ENCODE measurements at places on chromosomes 11 and 22.

GRCh38 chr11:109153836-109154235, 268.2 kb upstream of the C11orf87 start:
- DNase-seq, result no peak

- DNase-seq, result no peak
These were observed 608.9 kb downstream of the NTM start for GRCh38 chr11:131979364-131979763.

DNA sequence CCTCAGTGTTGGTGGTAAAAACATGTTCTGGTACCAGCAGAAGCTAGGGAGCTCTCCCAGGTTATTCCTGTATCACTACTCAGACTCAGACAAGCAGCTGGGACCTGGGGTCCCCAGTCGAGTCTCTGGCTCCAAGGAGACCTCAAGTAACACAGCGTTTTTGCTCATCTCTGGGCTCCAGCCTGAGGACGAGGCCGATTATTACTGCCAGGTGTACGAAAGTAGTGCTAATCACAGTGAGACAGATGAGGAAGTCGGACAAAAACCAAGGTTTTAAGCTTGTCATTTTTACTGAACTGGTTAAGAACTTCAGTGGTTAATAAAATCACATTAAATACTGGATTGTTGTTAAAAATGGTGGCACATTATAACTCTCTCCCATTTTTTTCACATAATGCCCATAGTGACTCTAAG, 42.6 kb upstream of the VPREB1 start:
- no peak for DNase-seq

DNA sequence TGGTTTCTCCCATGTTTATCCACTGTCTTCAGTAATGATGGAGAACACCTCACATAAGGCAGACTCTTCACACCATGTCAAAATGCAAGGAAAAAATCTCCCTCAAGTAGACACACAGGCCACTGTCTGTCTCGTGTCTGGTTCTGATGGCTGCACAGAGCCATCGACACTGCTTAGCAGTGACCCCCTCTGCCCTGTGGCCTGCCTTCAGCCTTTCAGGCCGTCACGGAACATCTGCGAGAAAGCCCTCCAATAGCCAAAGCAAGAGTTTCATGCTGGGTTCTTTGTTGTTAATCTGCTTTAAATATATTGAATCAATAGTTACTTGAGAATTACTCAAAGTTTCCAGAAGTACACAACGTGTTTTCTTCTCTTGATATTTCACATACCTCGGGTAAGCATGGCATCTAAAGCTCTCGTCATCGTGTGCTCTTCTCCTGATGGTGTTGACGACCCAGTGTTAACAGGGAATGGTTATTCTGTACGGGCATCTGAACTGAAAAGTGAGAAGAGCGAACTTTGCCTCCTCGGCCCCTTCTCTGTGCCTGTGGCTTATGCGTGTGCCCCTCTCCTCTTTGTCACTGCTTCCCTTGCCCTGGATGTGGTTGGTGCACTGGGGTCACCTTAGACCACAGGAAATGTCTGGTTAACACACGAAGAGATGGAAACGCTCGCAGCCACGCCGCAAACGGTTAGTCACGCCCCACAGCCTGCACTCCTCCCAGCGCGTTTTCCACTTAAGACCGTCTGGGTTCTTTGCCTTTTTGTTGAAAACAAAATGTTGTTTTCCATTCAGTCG, 33.4 kb upstream of the CTTN start:
- peak; percentile 31 for DNase-seq

DNA sequence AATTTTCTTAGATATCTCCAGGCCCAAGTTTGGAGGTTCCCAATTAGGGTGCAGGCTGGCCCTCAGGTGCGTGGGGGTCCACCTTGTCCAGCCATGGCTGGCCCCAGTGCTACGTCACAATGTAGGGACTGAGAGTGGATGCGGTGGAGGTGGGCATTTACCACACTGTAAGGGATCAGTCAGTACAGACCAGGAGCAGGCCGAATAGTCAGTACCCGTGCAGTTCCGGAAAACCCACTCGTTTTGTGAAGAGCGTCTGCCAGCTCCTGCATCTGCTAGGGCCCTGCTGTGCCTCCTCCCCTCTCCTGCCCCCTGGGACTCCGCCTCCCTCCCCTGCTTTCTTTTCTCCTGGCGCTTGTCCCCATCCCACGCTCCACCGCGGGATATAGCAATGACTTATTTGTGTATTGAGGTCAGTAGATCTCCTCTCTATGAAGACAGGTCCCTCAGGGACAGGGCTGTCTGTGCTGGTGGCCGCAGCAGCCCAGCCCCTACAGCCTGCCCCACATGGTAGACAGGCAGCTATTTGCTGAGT, 50.4 kb upstream of the SEPTIN5 start:
- no peak for DNase-seq

DNA sequence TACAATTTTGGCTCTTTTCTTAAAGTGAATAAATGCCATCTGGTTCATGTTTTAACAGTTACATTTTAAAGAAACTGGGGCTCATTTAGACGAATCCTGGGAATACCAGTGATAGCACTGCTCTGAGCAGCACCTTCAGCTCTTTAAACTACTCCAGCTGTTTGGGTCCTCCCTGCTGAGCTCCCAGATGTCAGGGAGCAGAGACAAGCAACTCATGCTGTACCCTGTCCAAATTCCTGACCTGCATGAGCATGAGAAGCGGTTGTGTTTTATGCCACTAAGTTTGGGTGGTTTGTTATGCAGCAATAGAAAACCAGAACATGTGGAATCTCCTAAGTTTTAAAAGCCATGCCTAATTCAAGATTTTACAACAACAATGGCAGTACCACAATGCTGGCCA, 90.0 kb downstream of the FDX1 start:
- no peak for DNase-seq

GRCh38 chr11:94728541-94728940, 39.6 kb upstream of the AMOTL1 start:
- DNase-seq, result no peak

GRCh38 chr11:130814440-130815096, 101.7 kb downstream of the SNX19 start:
- DNase-seq, result no peak

DNA sequence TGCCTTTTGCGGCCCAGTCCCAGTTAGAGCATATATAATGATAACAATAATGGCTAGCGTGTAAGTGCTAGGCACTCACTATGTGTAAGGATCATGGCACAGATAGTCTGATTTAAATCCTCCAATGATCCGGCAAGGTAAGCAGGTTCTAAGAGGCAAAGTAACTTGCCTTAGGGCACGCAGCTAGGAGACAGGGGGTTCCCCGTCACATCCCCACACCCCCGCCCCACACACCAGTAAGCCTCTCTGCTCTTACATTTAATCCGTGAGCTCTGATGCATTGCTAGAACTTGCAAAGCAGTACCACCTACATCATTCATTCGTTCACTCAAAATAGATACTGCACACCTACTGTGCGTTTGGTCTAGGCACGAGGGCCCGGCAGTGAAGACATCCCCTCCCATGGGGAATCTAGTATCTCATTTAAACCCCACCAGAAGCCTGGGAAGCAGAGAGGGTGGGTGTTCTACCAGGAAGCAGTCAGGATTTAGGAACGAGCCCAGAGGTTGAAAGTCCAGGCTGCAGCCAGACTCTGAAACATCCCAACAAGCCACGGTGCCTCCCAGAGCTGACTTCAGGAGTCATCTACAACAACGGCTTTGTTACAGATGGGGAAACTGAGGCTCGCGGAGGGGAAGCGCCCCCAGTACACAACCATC, 20.6 kb downstream of the TMPRSS6 start:
- DNase-seq, result no peak

GRCh38 chr11:2269601-2270321, 627 bp downstream of the ASCL2 start:
- DNase-seq, result no peak

- no peak for DNase-seq
These were observed 108.6 kb downstream of the SCN3B start for GRCh38 chr11:123545726-123546270.

DNA sequence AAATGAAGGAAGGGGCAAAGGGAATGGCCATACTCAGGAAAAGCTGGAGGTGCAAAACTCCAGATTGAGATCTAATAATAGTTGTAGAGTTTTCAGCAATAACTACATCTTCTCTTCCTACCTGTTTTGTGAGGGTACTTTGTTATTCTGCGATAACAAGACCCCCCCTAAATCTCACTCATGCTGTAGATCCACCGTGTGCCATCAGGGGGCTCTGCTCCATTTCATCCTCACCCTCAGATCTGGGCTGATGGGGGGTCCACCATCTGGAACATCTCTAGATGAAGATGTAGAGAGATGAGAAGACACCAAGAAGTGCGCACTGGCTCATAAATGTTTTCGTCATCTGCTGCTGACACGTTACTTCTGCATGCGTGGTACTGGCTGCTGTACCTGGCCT, 135.9 kb upstream of the KIRREL3 start:
- no peak for DNase-seq

GRCh38 chr11:68750195-68751003, 921 bp downstream of the TESMIN start:
- DNase-seq, result no peak

DNA sequence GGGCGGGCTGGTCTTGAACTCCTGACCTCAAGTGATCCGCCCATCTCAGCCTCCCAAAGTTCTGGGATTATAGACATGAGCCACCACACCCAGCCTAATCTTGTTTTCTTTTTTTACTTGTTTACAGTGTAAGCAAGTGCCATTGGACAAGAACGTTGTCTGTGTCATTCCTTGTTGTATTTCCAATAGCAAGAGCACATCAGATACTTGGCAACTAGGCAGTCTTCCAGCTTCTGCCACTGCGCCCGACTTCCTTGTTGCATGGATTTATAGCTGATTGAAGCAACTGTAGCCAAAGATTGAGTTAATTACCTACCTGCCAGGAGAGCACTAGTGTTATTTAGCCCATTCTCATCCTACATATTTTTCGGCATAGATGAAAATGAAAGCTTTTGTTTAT, 3.1 kb upstream of the SGSM3 start:
- no peak for DNase-seq

- DNase-seq, result no peak
These were observed 59.1 kb upstream of the POU2AF1 start for GRCh38 chr11:111438168-111438567.

DNA sequence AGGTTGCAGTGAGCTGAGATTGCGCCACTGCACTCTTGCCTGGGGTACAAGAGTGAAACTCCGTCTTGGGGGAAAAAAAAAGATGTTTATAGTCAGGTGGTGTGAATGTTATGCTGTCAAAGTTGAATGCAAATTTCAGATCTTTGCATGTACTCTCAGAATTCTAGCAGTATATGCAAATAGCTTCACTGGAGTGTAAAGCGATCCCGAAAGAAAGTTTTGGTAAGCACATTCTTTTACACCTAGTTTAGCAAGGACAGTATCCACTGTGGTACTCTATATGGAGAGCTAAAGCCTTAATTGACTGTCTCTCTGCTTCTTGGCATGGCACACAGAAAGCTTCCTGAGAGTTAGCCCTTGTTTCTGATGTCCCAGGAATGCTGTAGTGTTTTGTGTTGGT, 4.0 kb downstream of the JAM3 start:
- no peak for DNase-seq

GRCh38 chr11:103110391-103110790, 1.2 kb downstream of the DYNC2H1 start:
- no peak for DNase-seq

DNA sequence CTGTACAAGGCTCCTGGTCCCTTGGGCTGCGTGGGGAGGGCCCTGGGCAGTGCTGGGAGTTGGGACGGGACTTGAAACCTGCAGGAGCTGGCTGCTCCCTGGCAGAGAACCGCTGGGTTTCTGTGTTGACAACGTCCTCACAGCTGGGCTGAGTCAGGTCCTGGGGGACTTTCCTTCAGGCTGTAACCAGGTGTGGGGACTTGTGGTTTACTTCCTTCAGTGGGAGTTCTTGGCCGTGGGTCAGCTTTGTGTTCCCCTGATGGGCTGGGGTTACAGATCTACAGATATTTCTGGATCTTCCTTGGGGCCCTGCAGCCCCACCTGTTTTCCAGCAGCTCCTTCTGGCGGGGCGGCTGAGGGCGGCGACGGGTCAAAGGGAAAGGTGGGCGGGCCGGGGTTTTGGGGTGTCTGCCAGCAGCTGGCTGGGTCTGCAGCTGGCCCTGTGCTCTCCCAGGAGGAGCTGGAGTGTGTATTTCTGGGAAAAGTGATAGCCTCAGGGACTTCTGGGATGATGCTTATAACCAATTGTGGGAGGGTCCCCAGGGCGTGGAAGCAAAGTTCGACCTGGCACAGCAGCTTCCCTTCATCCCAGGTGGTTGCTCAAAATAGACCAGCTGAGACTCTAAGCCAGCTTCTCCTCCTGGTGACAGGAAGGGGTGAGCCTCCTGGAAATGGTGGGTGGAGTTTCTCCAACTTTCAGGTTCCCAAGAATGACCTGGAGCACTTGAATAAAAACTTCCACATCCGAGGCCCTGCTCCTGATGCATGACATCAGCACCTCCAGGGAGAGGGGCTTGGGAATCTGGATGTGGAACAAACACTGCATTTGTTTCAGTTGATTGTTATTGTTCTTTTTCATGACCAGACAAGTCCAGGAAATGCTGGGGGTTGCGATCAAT, 19.1 kb downstream of the ST14 start:
- DNase-seq, result no peak
